Pons (tissue), 1 donor: ENCODE measurements at places on chromosomes 4 and X.

GRCh38 chr4:167176723-167177367 is 57.4 kb downstream of the SPOCK3 start:
- no peak for DNase-seq

GRCh38 chrX:40496728-40497127 is 84.0 kb upstream of the ATP6AP2 start:
- peak; percentile 2 for DNase-seq

DNA sequence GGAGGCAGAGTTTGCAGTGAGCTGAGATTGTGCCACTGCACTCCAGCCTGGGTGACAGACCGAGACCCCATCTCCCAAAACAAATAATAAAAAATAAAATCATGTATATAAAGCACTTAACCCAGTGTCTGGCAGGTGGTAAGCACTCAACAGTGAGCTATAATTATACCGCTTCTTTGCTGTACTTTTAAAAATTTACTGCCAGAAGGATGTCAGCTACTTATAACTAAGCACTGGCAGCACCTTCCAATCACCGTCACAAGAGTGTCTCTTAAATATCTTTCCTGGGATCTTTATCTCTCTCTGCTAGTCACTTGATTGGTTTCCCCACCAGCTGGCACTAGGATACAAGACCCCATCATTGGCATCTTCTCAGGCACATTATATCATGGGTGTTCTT is 53.9 kb upstream of the DAPP1 start:
- DNase-seq, result no peak

- DNase-seq, result no peak
Measured at GRCh38 chrX:17494216-17494615, 119.2 kb downstream of the NHS start.

- no peak for DNase-seq
Measured at GRCh38 chr4:113665036-113665435, 96.5 kb downstream of the CAMK2D start.

- no peak for DNase-seq
Measured at GRCh38 chr4:10891866-10892265, 207.3 kb upstream of the CLNK start.

GRCh38 chrX:16213961-16214360 is 46.7 kb downstream of the MAGEB17 start:
- DNase-seq, result no peak

DNA sequence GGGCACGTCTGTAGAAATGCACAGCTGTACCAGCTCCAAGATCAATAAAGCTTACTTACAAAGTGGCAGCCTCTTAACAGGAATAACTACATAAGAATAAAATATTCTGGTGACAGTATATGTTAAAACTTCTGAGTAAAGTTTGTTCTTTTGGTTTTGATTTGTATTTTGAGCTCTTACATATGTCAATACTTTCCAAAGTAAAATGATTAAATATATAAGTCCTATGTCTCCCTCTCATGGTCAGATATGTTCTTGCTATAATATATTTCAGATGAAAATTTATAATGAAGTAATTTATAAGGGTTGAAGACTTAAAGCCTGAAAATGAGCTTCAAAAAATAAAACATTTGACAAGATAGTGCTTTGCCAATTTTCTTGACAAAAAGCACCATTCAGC is 254.4 kb downstream of the NPFFR2 start:
- DNase-seq, result peak; percentile 19

DNA sequence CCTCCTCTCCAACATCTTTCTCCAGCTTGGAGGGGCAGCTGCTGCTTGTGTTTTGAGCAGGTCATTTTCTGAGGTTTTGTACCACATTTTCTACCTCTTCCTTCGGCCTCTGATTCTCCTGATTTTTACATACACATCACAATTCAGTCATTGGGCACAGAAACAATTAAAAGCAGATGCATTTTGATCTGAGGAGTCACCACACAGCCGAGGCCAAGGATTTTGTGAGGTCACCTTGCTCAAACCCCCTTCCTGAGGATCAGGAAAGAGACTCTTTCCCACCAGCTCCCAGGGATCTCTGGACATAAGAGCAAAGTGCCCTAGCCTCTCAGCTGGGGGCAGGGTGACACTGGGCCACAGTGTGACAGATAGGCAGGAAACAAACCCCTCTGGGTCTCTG is 5.4 kb upstream of the FATE1 start:
- no peak for DNase-seq
